HepG2 (cell line): ENCODE measurements at places on chromosomes 12 and 14.

DNA sequence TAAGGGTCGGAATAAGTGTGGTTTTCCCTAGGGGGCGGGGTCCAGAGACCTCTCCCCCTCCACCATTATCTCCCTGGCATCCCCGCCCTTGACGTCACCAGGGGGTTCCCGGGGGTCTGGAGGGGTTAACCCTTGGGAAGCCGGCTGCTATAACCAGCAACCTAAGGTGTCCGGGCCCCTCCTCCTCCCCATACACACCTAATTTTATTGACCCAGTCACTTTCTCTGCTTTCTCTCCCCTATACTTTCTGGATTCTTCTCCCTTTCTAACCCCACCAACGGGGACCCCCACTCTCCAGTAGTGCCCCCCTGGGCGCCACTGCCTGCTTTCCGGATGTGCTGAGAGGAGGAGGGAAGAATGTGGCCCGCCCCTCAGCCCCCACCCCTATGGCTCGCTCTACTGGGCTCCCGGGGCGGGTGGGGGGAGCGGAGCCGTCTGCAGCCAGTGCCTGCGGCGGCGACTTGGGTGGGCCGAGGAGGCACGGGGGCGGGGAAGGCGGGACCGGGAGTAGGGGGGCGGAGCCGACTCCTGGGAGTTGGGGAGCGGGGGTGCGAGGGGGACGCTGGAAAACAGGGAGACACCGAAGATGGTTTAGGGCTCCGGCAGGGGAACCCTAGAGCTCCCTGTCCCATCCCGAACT, 1.8 kb downstream of the GLI1 start:
- no peak for DNase-seq

GRCh38 chr12:3298603-3299002, 192.4 kb upstream of the PRMT8 start:
- no peak for DNase-seq

GRCh38 chr12:120767071-120768024, 41.7 kb downstream of the ACADS start:
- DNase-seq: no peak

GRCh38 chr14:34718750-34719304, 4.4 kb upstream of the CFL2 start:
- no peak for DNase-seq

DNA sequence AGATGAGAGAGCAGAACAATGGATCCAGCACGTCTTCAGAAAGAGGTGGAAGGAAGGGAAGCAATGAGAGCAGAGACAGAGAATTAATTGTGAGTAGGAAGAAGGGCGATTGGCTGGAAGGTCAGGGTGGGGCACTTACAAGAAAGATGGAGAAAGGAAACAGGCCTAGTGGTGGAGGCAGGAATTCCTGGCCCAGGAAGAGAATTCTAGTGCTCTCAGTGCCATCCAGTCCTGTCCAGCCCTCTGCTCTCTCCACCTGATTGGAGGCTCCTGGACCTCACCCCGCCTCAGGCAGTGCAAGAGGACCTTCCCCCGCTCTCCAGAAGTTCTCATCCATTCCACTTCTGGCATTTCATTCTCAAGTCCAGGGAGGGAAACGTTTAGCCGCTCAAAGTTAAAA, 43.0 kb downstream of the NGB start:
- DNase-seq: no peak

- no peak for DNase-seq
Observed at GRCh38 chr12:108565146-108565545, 2.8 kb downstream of the ISCU start.

GRCh38 chr12:115934046-115934445, 343.4 kb downstream of the MED13L start:
- no peak for DNase-seq

GRCh38 chr12:46108721-46109120, 118.3 kb upstream of the SCAF11 start:
- no peak for DNase-seq

- no peak for DNase-seq
Observed at GRCh38 chr12:21892341-21892740, 48.9 kb downstream of the ABCC9 start.

- DNase-seq: peak; percentile 56
Observed at GRCh38 chr14:105532735-105533141, 6.4 kb downstream of the TMEM121 start.

DNA sequence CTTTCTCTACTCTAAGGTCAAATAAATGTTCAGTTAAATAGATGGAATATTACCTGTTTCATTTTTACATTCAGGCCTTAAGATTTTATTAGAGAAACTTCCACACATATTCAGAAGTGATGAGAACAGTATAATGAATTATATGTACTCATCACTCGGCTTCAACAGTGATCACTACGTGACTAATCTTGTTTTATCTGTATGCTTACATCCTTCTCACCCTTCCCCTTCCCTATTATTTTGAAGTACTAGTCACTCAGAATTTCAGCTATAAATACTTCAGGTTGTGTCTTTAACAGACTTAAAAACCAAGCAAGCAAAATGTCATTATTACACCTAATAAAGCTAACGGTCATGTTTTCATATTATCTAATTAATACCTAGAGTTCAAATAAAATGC, 34.9 kb downstream of the ETV6 start:
- no peak for DNase-seq

DNA sequence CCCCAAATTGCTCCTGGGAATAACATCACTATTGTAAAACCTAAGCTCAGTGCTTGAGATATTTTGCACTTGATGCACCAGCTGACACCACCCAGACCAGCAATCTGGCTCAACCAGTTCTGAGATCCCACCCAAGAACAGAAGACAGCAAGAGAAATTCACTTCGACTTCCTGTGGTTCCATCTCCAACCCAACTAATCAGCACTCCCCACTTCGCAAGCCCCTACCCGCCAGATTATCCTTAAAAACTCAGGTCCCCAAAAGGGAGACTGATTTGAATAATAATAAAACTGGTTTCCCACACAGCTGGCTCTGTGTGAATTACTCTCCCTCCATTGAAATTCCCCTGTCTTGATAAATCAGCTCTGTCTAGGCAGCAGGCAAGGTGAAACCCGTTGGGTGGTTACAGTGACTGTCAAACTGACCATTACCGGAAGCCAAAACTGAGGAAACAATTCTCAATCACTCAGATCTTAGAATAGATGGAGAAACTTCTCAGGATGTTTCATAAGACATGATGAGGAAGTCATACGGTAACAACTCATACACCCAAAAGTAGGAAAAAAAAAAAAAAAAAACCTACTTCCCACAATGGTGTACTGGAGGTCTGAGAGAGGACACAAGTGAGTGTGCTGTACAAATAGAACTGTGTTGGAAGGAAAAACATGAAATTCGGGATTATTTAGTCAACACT, 92.4 kb downstream of the TMTC1 start:
- DNase-seq: no peak

- DNase-seq: peak; percentile 66
Observed at GRCh38 chr14:24343795-24344660, 4.2 kb upstream of the RIPK3 start.

DNA sequence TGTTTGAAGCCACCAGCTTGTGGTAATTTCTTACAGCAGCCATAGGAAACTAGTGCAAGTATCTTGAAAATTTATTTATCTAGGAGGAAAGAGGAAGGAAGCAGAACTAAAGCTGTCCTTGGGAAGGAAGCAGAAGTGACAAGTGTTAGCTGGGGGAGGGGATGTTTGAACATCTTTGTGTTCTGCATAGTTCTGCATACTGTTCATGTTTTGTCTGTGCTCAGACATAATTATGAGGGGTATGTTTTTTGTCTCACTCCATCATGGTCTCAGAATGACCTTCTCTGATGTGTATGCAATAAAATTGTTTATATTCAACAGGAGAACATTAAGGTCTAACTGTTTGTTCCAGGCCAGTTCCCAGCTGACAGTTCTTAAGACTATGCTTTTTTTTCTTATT, 606.5 kb downstream of the GALC start:
- no peak for DNase-seq

DNA sequence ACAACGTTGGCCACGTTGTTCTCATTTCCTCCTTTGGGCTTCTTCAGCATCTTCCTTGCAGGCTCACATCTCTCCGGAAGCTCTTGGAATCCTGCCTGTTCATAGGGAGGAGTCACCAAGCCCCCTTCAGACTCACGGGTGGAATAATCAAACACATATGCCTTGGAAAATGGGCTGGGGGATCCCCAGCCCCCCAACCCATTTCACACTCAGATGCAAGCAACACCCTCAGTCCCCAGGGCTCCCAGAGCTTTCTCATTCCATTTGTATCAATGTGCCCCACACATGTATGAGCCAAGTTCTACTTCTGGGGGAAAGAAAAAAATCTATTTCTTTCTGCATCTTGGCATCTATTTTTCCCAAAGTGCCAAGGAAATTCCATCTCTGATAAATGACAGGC, 33.1 kb downstream of the WSCD2 start:
- no peak for DNase-seq

DNA sequence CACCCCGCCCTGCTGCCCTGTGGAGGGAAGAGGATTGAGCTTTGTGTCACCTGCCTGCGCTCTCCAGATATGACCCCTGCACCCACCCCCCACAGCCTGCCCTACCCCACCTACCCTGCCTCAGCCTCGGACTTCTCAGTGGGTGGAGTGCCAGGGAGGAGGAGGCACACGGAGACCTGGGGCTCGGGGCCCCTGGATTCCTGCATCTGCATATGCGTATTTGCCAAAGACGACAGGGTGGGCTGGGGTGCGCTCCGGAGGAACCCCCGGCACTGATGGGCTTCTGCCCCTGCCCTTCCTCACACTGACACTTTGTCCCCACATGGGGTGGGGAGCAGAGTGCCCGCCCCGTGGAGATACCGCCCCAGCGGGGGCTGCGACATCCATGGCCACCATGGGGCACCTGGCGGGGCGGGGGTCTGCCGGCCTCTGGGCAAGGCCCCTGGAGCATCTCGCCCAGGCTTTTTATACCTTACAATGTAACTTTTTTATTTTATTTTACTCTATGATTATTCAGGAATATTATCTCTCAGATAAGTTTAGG, 206.0 kb downstream of the TSPAN9 start:
- DNase-seq: no peak

DNA sequence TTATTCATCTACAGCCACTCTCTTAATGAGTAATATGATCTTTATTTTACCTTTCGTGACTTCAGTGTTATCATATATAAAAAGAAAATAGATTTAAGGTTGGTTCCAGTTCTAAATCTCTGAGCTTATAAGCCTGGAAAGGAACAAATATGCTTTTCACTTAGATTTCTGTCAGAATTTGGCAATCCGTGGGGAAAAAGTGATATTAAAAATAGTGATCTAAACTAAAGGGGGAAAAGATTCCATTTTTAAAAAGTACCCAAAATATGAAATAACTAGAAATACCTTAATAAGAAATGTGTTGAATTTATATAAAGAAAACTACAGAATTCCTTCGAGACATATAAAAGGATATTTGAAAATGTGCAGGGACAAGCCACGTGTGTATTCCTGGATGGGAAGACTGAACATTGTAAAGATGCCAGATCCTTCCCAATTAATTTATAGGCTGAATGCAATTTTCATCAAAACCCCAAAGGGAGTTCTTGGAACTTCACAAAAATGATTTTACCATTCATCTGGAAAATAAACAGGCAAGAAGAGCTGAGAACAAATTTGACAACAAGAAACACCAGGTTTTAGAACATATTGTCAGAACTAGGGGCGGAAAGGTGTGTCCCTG, 142.5 kb downstream of the EFCAB11 start:
- DNase-seq: no peak

GRCh38 chr12:117402363-117402762, 40.9 kb upstream of the NOS1 start:
- DNase-seq: peak; percentile 3

DNA sequence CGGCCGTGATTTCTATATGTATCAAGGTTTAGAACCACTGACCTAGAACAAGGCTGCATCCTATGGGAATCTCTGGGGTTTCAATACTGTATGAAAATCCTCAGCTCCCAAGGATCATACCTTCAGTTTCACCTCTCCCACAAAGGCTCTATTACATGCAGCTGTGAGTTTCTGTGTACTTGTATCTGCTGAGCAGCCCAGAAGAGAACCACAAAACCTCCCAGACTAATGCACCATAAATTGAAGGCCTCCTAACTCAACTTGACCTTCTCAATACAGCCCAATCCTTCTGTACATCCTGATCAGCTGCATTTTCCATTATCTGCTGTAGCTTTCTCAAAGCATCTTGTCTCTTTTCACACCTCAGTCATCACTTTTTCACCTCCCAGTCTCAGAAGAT, 5.4 kb upstream of the KCNH5 start:
- DNase-seq: no peak

DNA sequence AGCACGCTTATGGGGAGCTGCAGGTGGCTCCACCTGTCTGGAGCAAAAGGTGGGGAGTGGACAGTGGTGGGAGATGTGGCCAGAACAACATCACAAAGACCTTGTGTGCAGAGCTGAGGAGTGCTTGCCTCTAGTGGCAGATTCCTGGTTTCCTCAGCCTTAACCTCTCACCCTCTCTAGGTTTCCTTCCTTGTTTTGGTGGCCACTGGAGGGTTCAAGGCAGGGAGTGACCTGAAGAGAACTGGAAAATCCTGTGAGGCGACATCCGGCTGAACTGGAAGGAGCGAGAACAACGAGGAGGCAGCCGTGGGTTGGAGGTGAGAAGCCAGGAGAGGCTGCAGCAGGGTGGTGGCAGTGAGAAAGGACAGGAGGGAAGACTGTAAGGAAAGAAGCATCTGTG, 6.3 kb upstream of the FLVCR2 start:
- no peak for DNase-seq

GRCh38 chr12:45351921-45352670, 136.2 kb downstream of the ANO6 start:
- peak; percentile 15 for DNase-seq

- DNase-seq: peak; percentile 32
Observed at GRCh38 chr14:77208291-77208978, 26.8 kb downstream of the TMEM63C start.

- peak; percentile 49 for DNase-seq
Observed at GRCh38 chr12:26097046-26097878, 27.6 kb downstream of the BHLHE41 start.

- DNase-seq: no peak
Observed at GRCh38 chr12:49283541-49284429, 11.2 kb upstream of the PRPH start.
